Diencephalon (tissue), 1 donor: ENCODE measurements at places on chromosomes 3 and 15. TPM values are rescaled to one million over a fixed set of nuclear protein-coding genes. Genes with fewer than 3 reads are reported as not detected.

IL17RE gene
- total RNA-seq = 1.4 TPM

ETV5 gene
- 22.6 TPM for total RNA-seq

SAMMSON gene
- total RNA-seq = 0.23 TPM

PTH1R gene
- total RNA-seq = 4.2 TPM

TAGLN3 gene
- 103 TPM for total RNA-seq
